ENCODE measurements at places on chromosomes 6 and 20.

- DNase-seq: no peak
These were observed 5.2 kb downstream of the SIRPA start for GRCh38 chr20:1900321-1900801.

DNA sequence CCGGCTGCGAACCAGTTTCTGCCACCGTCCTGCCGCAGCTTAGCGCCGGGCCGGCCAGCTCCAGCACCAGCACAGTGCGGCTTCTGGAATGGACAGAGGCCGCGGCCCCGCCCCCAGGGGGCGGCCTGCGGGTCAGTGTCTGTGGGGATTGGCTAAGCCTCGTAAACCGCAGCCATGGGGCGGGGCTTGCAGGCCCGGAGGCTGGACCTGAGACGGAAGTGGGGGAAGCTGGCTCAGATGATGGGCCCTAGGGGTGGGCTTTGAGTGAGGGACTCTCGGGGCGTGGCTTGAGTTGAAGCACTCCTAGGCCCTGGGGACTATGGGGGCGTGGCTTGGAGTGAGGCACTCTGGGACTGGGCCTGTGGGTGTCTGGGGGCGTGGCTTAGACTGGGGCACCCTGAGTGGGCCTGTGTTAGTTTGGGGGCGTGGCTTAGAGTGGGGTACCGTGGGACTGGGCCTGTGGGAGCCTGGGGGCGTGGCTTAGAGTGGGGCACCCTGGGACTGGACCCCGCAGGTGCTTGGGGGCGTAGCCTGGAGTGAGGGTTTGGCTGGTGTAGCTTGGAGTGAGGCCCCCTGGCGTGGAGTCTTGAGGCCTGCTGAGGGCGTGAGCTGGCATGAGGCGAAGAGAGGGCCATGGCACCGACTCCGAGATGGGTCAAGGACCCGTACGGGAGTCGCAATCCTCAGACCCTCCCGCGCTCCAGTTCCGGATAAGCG is 6.6 kb downstream of the L3MBTL1 start:
- DNase-seq: peak; percentile 83

DNA sequence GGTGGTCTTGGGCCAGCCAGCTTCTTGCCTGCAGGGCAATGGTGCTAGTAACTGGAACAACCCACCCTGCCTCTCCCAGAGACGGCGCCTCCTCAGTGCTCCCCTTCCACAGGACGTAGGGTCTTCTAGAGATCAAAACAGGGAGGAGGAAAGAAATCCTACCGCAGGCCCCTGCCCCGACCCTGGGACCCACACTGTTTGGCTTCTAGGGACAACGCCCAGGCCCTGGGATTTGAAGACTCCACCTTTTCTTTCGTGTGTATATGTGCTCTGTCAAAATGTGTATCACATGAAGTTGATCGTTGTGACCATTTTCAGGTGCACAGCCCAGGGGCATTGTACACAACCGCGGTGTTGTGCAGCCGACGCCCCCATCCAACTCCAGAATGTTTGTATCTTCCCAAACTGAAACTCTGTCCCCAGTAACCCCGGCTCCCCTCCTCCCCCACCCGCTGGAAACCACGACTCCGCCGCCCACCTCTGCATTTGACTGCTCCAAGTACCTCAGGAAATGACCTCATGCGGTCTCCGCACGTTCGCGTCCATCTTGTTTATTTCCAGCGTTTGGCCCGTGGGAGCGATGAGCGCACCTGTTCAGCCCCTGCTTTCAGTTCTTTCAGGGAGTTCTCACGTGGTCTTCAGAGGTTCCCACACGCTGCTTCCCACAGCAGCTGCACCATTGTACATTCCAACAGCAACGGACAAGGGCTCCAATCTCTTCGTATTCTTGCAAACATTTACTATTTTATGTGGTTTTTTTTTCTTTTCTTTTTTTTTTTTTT is 3.4 kb upstream of the BHLHE23 start:
- peak; percentile 66 for DNase-seq

DNA sequence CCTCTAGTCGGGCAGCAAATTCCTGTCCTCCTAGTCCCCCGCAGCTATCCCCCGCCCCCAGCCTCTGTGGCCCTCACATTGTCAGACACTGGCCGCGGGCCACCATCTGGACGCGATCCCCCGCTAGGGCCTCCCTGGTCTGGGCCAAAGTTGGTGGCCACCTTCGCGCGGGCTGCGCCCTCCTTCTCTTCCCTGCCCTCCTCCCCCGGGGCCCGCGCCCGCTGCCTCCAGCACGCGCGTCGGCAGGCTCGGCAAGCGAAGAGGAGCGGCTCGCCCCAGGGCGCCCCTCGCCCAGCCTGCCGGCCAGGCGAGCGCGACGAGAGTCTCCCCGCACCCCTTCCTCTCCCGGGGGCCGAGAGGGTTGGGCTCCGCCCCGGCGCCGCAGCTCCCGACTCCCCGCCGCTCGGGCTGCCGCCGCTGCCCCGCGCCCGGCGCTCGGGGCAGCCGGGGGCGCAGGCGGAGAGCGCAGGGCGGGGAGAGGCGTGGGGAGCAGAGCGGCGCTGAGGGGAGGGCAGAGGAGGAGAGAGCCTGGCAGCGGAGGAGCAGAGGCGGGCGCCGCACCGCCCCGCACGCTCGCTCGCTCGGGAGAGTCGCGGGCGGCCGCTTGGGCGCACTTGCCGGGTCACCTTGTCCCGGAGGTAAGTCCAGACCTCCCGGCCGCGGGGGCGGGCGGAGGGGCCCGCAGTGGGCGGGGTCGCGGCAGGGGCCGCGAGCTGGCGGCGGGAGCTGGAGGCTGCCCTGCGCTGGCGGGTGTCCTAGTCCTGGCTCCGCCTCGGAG is at the start of gene SYNDIG1:
Gene SYNDIG1 (plus strand): TSS at position 514 of the 778 bp plus-strand sequence. CDS start 73,469 bp downstream, outside the sequence.
- DNase-seq: no peak

- no peak for DNase-seq
These were observed 55.5 kb downstream of the TPBG start for GRCh38 chr6:82419132-82419581.

- no peak for DNase-seq
These were observed 18.4 kb downstream of the PHACTR2 start for GRCh38 chr6:143695969-143696663.

DNA sequence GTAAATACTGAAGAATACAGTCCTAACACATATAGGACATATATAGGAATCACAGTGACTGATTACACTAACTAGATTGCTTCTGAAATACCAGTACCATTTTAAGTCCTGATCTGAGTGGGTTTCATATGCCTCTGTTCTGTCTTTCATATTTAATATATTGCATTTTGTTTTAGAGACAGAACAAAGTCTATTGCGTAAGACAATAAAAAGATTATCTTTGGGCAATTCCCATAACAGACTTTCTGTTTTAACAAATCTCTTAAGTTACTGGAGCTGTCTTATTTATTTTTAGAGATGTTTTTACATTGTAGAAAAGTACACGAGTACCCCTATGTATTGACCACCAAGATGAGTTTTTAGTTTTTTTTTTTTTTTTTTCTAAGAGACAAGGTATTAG is 29.6 kb downstream of the ANKRD6 start:
- DNase-seq: no peak

DNA sequence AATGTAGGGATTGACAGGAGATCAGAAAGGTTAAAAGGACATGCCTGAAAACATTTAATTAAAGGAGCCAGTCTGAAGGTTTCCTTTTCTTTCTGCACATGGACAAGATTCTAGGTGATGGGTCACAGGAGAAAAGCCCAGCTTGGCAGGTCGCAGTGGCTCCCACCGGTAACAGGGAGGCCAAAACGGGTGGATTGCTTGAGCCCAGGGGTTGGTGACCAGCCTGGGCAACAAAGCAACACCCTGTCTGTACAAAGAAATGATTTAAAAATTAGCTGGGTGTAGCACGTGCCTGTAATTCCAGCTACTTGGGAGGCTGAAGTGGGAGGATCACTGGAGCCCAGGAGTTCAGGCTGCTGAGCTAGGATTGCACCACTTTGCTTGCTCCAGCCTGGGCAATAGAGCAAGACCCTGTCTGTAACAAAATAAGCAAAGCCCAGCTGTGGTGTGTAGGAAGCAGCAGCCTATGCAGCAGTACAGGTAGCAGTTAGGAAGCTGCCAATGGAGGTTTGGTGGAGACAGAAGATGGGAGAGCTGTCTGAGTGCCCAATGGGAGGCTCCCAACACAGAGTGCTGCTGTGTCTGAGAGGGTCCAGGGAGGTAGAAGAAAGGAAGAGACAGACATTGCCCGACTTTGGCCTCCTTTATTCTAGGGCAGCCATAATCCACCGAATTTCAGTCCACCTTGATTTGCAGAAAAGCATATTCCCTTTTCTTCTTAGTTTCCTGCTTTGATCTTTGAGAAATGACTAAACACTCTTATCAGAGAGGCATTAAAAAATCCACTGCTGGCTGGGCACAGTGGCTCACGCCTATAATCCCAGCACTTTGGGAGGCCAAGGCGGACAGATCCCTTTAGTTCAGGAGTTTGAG is 7.1 kb upstream of the AP5S1 start:
- no peak for DNase-seq

GRCh38 chr6:13241364-13241763 is 87.0 kb downstream of the TBC1D7 start:
- DNase-seq: no peak

- DNase-seq: no peak
These were observed 5.2 kb downstream of the PKIB start for GRCh38 chr6:122615409-122615808.

DNA sequence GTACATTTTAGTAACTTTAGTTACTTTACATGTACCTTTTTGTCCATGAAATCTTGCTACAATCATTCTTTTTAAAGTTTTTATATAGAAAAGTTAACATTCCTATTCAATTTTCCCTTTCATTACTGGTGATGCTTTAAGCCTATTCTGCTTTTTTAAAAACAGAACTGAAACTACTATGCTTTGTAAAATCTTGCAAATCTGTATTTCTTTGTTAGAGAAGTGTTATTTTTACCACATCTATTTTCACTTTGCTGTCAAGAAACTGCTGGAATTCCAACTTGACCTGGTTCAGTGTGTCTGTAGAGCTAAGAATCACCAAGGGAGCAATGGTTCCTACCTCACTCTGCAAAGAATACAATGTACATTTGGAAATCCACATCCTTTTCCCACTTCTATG is 21.8 kb upstream of the SAMD5 start:
- DNase-seq: no peak

Measured in stimulated activated CD4-positive, alpha-beta T cell treated with anti-CD3 and anti-CD28 coated beads, Interleukin-12 subunit alpha, Interleukin-12 subunit beta, amount 100 ng/mL, for 48 hours (primary cell).